ENCODE measurements at places on chromosomes 12 and 14.

GRCh38 chr14:68292441-68293215 is 473.0 kb downstream of the RAD51B start:
- no peak for DNase-seq

DNA sequence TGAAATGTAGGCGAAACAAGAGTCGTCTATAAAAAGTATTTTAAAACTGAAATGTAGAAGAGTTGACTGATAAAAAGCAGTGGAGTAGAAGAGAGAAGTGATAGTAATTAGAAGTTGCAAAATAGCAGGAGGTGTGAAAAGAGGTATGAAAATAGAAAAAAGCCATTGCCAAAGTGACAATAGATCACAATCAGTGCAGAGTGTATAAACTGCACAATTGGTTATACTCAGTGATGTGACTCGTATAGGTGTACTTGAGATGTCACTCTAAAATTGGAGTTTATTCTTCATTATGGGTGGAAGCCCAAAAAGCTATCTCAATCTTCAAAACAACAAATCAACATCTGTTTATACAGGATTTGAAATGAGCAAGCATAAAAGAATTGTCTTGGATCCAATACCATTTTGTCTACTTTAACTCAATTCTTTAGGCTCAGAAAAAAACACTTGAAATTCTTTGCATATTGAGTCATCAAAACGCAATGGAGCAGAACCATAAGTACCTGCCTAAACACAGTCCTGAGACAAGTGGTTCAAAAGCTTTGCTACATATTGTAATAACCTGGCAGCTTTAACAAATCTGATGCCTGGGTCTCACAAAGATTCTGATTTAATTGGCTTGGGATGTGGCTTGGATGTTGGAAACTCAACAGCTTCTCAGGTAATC is 8.8 kb downstream of the IKBIP start:
- peak; percentile 46 for DNase-seq

GRCh38 chr12:117360551-117361346 is 677 bp downstream of the NOS1 start:
- DNase-seq = no peak

DNA sequence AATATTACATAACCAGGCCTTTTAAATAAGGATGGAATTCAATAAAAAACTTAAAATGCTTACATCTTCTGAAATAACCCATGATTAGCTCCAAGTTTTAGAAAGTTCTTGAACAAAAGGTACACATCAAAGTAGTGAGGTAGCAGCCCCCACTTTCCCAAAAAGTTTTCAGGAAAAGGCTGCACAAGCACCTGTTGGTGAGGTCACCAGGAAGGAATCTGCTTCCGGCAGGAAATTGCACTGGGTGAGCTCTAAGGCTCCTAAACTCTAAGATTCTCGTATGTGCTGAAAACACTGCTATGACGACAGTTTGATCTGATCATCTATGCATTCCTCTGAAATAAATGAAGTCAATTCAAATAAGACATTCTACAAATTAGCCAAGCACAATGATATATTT is 34.3 kb upstream of the TTC7B start:
- peak; percentile 89 for DNase-seq

GRCh38 chr12:120067084-120067869 is 49.3 kb downstream of the RAB35 start:
- no peak for DNase-seq

- DNase-seq = no peak
Measured at GRCh38 chr12:1608713-1609119, 14.3 kb upstream of the FBXL14 start.

DNA sequence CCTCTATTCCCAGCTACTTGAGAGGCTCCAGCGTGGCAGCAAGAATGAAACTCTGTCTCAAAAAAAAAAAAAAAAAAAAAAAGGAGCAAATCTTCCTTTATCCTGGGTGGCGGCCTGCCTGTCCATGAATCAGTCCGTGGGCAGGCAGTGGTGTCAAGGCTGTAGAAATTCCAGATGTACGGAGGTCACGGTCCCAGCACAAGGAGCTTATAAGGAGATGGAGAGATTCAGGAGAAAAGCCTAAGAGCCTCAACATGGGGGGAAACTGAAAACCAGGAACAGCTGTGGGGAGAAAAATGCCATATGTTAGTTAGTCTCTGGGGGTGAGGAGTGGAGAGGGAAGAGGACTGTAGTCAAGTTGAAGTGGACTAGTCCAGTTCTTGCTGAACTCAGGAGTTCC is 130.5 kb upstream of the CRY1 start:
- no peak for DNase-seq

GRCh38 chr14:36426836-36427235 is 93.2 kb downstream of the NKX2-1 start:
- no peak for DNase-seq

- no peak for DNase-seq
Measured at GRCh38 chr14:87998482-87998881, 5.5 kb upstream of the GALC start.

DNA sequence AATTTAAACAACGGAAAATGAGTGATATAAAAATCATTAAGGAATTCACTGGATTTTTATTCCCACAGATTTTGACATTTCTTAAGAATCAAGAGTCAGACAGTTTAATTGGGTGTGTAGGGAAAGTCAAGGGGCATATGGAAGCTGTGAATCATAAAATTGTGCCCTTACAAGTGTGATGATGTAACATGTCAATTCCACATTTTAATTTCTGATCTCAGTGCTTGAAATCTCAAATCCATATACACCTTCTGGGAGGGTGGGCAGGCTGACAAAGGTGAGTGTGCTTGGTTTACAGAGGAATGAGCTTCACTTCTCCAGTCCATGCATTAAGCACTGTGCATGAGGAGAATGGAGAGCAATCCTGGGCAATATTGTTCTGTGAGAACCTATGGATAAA is 1.0 kb upstream of the KRT6A start:
- DNase-seq = no peak

- no peak for DNase-seq
Measured at GRCh38 chr12:115810122-115810901, 467.2 kb downstream of the MED13L start.

DNA sequence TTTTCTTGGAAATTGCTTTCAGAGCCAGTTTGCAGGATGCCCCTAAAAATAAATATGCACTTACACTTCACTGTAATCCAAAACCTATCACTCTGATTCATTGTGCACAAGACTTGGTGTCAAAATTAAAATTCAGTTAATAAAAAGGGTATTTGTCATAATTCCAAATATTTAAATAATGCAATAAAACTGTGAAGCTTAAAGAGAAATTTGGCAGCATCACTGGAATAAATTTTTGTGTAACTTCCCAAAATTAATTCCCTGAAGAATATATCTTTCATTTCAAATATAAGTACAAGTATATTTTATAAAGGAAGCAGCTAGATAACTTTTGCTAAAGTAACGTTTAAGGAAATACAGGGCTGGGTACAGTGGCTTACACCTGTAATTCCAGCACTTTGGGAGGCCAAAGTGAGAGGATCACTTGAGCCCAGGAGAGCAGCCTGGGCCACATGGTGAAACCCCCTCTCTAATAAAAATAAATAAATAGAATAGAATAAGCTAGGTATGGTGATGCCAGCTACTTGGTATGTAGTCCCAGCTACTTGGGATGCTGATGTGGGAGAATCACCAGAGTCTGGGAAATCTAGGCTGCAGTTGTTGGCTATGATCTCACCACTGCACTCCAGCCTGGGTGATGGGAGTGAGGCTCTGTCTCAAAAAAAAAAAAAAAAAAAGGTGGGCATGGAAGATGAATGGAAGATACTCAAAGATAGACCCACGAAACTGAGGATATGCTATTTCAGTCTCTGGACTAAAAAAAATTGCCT is 233.8 kb downstream of the FBXL14 start:
- no peak for DNase-seq

DNA sequence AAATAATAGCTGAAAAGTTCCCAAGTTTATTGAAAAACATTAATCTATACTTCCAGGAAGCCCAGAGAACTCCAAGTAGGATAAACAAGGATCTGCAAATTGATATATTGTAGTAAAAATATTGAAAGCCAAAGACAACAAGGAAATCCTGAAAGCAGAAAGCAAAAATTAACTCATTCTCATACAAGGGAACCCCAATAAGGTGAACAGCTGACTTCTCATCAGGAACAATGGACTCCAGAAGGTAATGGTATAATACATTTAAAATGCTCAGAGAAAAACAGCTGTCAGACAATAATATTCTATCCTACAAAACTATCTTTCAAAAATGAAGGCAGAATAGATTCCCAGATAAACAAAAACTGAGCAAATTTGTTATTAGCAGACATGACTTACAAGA is 138.1 kb upstream of the BMP4 start:
- peak; percentile 49 for DNase-seq

GRCh38 chr14:92637228-92637627 is 111.2 kb downstream of the LGMN start:
- DNase-seq = no peak

GRCh38 chr14:79749065-79749464 is 462.2 kb downstream of the DIO2 start:
- no peak for DNase-seq

DNA sequence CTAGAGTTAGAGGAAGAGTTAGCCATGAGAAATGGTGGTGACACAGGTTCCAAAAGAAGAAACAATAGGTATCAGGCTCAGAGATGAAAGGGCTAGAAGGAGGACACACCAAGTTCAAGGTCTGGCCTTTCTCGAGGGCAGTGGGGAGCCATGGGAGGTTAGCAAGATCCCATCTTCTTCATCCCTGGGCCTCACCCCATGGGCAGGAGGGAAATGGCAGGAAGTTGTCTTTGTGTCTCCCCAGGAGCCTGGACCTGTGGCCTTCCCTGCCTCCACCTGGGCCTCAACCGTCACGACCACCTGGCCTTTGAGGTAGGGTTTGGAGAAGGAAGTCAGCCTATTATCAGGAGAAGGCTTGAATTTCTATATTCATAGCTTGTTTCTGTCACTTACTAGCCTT is 5.8 kb upstream of the AQP2 start:
- DNase-seq = no peak

- DNase-seq = no peak
Measured at GRCh38 chr14:39956372-39956771, 524.1 kb upstream of the FBXO33 start.

DNA sequence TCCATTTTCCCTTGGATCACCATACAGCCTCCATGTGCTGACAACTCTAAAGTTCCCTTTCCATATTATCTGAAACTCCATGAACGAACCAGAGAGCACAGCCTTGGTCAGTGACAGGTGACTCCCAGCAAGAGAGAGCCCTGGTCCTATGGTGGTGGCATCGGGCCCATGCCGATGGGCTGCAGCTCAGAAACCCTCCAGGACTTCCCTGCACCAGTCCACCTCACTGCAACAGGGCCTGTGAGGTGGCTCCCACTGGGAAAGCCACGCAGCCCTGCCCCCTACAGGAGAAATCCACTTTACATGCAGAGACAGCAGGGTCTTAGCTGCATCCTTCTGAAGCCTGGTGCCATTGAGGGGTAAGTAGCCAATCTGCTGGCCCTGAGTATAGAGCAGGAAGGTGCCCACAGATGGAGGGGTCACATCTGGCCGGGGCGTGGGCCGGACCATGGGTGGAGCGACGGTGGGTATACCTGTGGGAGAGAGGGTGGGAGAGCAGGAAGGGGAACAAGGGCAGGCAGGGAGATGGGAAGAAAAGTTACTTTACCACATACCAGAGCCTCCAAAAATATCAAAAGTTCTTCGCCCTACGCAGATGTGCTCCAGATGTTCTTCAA is 24.7 kb downstream of the RTRAF start:
- DNase-seq = peak; percentile 4

DNA sequence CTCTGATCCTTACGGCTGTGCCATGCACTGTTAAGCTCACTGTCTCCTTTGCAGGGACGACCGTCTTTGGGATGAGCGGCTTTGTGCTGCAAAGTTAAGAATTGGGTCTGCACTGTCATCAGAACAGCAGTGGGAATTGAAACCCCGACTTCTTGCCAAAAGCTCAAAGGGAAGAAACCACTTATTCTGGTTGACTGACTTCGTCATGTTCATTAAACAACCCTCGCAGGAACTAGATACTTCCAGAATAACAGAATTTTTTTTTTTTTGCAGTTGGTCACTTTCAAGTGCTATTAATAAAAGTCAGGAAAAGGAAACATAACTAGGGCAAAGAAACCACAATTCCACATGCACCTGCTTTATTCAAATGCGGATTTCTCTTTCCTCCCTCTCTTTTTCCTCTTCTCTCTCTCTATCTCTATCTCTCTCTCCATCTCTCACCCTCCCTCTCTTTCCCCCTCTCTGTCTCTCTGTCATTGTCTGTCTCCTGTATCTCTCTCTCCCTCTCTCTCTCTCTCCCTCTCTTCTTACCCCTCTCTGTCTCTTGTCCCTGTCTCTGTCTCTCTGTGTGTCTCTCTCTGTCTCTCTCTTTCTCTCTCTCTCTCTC is 12.3 kb upstream of the GLT1D1 start:
- DNase-seq = no peak

- no peak for DNase-seq
Measured at GRCh38 chr14:101821528-101821927, 60.0 kb downstream of the PPP2R5C start.

DNA sequence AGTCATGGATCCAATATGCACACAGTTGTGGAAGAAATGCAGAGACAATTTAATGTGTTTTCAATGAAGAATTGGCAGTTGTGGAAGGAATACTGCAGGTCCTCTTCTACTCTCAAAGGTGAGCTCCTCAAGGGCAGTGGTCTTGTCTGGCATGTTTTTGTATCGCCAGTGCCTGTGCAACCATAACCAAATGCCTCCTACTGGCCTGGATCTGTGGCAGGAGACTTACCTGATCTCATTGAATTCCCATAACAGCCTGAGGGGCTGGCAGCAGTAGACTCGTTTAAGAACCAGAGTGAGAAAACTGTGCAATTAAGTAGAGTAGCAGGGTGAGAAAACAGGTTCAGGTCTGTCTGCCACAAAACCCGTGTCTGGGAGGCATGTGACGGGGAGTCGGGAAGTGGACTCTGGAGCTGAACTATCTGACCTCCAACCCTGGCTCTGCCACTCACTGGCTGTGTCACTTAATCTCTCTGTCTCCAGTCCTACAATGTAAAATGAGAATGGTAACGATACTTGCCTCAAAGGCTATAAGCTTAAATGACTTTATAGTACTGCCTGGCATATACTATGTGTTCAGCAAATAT is 268.2 kb upstream of the SSTR1 start:
- no peak for DNase-seq

- no peak for DNase-seq
Measured at GRCh38 chr14:106185837-106186233, 659.5 kb downstream of the TMEM121 start.

DNA sequence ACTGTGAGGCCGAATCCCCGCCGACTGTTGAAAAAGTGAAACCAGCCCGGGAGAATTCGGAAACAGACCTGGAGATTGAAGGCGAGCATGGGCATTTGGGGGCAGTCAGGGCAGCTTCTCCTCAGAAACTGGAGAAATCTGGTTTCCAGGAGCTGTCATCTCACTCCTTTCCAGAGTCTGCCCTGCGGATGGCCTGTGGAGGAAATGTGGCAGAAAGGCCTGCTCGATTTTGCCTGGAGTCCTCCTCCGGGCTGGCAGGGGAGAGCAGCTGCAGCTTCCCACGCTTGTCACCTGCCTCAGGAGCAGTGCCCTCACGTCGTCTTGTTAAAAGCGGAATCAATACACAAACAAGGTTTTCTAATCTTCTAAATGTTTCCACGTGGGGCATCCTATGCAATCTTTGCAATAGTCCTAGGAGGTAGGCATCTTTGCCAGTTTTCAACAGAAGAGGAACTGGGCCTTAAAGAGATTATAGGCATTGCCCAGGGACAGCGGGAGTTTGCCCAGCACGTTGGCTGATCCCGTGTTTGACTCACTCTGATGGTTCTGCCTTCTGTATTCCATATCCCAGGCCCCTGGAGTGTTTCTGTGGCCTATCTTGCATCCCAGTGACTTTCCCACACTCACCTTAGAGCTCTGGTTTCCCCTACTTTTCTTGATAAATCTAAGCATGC is 2.3 kb downstream of the LRRC74A start:
- DNase-seq = no peak
